LNCaP clone FGC (cell line): ENCODE measurements at places on chromosomes 13 and 19.

DNA sequence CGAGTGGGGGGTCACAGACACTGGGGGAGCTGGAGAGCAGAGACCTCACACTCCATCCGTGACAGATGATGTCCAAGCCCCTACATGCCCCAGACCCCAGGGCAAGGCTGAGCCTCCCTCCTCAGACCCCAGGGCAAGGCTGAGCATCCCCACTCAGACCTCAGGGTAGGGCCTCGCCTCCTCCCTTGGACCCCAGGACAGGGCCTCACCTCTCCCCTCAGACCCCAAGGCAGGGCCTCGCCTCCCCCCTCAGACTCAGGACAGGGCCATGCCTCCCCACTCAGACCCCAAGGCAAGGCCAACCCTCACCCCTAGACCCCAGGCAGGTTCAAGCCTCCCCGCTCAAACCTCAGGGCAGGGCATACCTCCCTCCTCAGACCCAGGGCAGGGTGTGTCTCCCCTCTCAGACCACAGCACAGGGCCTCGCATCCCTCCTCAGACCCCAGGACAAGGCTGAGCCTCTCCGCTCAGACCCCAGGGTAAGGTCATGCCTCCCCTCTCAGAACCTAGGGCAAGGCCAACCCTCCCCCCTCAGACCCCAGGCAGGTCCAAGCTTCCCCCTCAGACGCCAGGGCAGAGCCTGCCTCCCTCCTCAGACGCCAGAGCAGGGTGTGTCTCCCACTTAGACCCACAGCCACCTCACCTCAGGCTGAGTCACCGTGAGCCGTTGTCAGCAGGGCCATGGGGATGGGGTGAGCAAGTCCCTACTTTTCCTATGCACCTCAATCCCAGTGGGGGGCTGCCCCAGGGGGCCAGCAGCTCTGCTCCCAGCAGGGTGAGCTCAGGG, 1.7 kb upstream of the S1PR4 start:
- no peak for DNase-seq

DNA sequence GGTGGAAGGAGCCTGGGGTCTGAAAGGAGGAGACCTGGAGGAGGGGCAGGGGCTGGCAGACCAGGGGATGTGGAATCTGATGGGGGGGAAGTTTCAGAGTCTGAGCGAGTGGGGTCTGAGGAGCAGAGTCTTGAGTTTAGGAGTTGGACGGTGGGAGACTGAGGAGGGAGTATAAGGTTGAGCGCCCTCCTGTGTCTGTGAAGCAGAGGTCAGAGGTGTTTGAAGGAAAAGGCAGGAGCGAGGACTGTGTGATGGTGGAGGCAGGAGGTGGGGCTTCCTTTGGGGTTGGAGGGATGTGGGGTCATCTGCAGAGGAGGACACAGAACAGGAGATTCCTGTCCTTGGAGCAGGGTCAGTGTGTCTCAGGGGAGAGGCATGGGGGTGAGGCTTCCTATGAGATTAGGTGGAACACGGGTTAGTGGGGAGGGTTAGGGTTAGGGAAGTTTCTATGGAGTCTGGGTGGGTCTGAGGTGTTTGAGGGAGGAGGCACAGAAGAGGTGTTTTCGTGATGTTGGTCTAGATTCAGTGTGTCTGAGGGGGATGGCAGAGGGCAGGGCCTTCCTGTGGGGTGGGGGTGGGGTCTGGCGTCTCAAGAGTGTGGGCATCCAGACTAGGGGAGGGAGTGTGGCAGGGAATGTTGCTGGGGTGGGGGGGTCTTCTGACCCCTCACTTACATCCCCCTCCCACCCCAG, 8.3 kb downstream of the RYR1 start:
- DNase-seq = no peak

DNA sequence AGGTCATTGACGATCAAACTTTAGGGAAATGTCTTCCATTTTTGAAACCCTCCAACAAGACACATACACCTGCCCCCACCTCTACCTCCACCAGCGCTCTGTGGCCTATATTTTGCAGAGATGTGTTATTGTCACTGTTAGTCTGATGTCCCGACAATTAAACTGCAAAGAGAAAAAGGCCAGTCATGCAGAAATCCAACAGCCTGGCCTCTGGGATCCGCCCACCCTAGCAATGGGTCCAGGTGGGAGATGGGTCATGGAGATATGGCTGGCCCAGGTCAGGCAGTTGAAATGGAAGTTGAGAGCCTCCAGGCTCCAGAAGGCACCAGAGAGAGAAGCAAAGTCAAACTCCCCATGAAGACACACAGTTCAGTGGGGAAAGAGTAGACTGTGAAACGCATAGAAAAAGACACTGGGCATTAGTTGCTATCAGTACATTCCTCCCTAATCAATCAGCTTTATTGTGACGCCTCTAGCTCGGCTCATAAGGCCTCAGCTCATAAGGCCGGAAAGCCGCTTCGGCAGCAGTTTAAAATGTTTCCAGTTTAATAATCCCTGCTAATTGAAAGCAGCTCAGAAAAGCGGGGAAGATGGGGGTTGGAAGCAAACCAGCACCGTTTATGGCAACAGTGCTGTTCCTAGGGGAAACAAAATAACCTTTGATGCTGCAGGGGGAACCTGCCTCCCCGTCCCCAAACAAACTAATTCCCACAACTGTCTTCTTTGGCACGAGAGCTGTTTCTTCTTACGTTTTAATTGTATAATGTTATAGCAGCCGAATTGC, 239.7 kb upstream of the ZNF507 start:
- no peak for DNase-seq

DNA sequence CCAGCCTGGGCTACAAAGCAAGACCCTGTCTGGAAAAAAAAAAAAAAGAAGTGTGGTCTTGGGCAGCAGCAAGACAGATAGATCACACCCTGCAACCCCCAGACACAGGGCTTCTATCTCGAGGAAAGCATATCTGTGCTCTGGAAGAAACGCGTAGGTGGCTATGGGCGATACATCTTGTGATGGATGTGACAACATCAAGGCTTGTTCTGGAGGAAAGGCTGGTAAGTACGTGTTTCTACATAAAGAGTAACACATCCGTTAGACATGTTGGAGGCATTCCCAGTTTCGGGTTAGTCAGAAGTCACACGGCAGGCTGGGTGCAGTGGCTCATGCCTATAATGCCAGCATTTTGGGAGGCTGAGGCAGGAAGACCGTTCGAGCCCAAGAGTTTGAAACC, 6.6 kb upstream of the DHDH start:
- peak; percentile 30 for DNase-seq

DNA sequence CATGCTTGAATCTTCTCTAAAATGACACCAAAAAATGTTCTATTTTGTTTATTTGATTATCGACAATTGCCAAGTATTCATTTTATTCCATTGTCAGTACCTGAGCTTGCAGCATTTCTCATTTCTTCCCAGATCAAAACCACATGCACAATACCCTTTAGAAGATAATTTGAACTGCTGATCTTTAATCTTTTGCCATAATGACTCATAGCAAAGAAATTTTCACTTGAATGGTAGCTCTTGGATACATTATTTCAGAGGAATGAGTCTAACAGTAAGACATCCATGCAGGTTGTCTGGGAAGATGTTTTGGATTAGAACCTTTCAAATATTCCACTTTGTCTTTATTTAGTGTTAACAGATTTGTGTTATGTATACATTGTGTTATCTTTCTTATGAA, 42.0 kb upstream of the RXFP2 start:
- DNase-seq = no peak

- no peak for DNase-seq
These were observed 12.0 kb upstream of the TNFSF11 start for GRCh38 chr13:42561752-42562467.

- DNase-seq = no peak
These were observed 61.7 kb downstream of the SPRYD7 start for GRCh38 chr13:49874430-49874829.

- no peak for DNase-seq
These were observed 20.7 kb downstream of the ZNF575 start for GRCh38 chr19:43553656-43554055.

- DNase-seq = no peak
These were observed 13.2 kb upstream of the ZNF534 start for GRCh38 chr19:52415711-52416110.

DNA sequence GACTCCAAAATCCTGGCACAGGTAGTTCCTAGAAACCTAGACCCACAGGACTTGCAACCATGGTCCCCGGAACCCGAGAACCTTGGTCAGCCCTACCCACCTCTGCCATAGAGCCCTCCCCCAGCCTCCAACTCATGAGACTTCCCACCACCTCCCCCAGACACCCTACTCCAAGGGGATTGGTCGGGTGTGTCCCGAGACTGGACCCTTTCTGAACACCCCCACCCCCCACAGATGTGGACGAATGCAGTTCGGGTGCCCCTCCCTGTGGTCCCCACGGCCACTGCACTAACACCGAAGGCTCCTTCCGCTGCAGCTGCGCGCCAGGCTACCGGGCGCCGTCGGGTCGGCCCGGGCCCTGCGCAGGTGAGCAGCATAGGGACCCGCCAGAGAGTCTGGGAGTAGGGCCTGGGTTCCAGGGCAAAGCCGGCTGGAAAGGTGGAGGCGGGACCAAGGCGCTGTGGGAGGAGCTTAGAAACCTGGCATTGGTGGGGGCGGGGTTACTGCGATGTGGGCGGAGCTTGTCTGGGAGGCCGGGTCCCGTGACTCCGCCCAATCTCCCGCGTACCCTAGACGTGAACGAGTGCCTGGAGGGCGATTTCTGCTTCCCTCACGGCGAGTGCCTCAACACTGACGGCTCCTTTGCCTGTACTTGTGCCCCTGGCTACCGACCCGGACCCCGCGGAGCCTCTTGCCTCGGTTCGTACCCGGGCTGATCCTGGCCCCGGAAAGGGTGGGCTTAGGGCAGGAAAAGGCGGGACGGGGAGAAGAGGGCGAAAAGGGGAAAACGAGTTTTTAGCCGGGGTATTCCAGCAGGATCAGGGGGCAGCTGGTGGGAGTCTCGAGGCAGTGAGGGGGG, 11.9 kb downstream of the LTBP4 start:
- no peak for DNase-seq

- DNase-seq = no peak
These were observed 679 bp downstream of the ZNF471 start for GRCh38 chr19:56508290-56508778.

DNA sequence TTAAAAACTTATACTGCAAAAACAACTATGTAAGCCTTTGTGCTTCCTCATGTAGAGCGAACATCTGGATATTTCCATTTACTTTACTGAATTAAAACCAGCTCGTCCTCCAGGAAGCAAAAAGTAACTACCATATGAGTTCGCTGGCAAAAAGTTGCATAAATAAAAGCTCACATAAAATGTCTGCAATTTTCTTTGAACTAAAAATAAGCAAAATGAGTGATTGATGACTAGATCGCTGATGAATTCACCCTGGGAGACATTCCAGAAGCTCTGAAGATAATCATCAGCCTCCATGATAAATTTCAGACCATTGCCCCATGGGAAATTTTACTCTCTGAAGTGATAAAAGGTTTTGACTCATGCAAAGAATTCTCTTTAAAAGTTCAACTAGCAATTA, 67.3 kb upstream of the SACS start:
- DNase-seq = no peak

DNA sequence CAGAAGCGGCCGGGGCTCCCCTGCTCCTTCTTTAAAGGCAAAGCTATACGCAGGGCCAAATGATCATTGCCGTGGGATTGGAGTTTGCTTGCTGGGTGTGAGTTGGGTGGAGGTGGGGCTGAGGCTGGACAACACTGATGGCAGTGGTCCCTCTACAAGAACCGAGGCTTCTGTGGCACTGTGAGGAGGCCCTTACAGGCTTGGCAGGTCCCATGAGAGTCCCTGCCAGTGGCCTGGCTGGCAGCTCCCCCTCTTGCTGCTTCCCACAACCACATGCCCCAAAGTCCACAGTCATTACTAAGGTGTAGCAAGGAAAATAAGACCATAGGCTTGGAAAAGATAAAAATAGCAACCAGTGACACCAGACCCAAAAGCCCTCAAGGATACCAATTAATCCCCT, 98.4 kb downstream of the ANKRD10 start:
- no peak for DNase-seq

DNA sequence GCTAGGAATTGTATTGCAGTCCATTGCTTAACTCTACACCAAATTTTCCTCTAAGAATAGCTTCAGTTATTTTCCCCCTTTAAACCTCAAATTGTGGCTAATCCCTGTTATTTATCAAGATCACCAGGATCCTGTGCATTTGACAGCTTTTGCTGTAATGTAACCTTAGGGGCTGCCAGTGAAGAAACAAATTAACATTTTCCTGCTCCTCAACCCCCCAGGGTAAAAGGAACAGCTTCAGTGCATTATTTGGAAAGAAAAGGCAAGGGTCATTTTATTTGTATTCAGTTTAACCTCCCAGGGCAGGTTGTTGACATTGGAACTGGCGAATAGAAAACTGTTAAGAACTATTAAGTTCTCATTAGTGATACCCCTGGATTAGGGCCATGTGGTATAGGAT, 57.0 kb downstream of the PCDH20 start:
- DNase-seq = no peak

DNA sequence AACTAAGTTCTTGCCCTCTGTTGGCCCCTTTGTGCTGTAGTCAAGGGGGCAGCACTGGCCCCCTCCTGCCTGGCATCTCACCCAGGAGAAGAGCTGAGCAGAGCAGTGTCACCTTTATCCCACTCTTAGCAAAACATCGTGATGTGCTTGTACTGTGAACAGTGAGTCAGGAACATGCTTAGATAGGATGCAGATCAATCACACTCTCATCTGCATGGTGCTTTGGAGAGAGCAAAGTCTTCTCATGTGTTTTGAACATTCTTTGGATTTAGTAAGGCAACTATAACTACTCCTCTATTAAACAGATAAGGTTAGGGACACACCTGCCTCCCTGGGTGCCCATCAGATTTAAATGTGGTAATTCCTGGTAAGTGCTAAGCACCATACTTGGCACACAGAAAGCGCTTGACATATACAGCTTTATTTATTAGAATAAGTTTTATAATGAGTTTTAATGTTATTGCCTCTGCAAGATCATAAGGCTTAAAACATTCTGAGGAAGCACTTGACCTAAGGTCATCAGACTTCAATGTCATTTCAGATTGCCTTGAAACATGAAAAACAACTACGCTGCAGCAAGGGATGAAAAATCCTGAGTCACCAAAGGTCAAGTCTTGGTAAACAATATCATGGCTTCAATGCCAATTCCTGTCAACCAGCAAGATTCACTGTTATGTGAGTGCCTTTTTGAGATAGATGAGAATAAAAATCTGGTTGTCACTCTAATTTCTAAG, 82.4 kb upstream of the IRS2 start:
- DNase-seq = no peak

GRCh38 chr19:44782729-44783128, 5.0 kb downstream of the CBLC start:
- DNase-seq = no peak

- no peak for DNase-seq
These were observed 2.0 kb downstream of the PTBP1 start for GRCh38 chr19:799076-799881.
